Stimulated activated CD4-positive, alpha-beta T cell treated with anti-CD3 and anti-CD28 coated beads, TNF-alpha, amount 100 ng/mL, for 4 hours (primary cell): ENCODE measurements at places on chromosomes 6 and 20.

GRCh38 chr6:139879823-139880356, 505.4 kb upstream of the CITED2 start:
- DNase-seq, result no peak

DNA sequence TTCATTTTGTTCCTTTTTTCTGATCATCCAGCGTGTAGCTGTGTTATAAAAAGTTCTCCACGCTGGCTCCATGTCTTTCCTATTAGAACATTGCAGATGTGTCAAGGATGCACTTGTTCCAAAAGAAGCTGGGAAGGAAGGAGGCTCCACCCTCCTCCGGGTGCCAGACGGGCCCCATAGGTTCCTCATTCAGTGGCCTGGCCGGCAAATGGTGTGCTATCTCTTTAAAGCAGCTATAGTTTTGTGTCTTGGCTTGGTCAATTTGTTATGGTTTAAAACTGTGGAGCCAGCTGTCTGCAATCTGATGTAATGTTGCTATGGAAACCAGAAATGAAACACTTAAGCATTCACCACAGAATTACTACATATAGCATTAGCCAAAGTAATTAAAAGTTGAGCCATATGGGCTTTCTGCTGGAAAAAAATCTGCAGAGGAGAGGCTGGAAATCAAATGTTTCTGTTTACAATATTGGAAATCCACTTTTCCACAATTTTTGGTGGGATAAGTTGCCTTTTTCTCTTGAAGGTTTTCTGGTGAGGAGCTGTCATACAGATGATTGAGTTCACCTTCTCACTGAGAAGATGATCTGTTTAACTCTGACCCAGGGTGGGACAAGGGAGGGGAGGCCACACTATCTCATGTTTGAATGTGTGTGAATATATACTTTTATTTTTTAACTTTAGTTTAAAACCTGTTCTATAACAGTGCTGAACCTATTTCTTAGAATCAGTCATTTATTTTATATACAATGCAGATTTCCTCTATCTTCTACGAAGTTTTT, 167.4 kb downstream of the SASH1 start:
- no peak for DNase-seq

- DNase-seq, result no peak
These were observed 420 bp downstream of the CENPQ start for GRCh38 chr6:49463612-49463967.

DNA sequence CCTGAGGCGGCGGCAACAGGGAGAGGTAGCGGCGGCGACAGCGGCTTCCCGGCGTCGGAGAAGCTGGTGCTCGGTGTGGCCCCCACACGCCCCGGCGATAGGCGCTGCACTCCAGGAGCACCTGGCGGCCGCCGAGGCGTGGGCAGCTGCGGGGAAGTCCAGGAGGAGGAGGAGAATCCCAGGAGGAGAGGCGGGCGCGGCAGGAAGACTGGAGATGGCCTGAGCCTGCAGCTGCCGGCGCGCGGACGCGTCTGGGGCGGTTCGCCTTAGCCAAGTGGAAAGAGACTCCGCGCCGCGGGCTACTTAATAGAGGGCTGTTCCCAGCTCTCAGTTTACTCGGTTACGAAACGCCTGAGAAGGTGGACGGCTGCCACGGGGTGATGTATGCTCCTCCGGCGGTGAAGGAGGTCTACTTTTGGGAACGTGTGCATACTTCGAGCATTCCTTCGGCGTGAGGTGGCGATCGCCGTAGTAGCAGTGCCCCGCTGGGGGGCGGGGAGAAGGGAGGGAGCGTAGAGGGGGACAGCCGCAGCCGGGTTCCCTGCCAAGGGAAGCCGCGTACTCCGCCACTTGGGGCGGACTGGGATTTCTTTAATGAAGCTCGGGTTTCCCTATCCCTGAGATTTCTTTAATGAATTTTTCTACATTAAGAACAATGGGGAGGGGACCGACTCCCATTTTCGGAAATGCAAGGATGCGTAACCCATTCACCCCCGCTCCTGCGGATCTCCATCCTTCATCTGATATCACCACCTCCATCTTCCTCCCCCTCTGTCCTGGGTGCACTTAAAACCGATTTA, at the start of gene COL12A1:
TSS of gene COL12A1 (minus strand) at position 278 of the 800 bp plus-strand sequence. CDS start 3,261 bp downstream, outside the sequence.
- DNase-seq, result no peak

DNA sequence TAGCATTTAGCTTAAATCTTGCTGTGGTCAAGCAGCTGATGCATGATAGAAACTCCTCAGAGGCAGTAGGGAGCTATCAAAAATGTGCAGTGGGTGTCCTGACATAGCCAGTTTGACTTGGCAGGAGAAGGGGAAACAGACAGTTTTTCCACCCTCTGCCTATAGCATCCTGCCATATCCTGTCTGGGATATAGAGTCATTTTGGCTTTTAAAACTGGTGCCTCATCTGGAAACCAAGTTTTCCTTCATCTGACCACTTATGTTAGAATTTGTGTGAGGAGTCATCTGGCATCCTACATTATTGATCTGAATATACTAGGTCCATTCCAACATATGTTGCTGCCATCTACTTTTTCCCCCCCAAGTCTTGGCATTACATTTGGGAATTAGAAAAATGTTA, 284.1 kb downstream of the CD109 start:
- no peak for DNase-seq

DNA sequence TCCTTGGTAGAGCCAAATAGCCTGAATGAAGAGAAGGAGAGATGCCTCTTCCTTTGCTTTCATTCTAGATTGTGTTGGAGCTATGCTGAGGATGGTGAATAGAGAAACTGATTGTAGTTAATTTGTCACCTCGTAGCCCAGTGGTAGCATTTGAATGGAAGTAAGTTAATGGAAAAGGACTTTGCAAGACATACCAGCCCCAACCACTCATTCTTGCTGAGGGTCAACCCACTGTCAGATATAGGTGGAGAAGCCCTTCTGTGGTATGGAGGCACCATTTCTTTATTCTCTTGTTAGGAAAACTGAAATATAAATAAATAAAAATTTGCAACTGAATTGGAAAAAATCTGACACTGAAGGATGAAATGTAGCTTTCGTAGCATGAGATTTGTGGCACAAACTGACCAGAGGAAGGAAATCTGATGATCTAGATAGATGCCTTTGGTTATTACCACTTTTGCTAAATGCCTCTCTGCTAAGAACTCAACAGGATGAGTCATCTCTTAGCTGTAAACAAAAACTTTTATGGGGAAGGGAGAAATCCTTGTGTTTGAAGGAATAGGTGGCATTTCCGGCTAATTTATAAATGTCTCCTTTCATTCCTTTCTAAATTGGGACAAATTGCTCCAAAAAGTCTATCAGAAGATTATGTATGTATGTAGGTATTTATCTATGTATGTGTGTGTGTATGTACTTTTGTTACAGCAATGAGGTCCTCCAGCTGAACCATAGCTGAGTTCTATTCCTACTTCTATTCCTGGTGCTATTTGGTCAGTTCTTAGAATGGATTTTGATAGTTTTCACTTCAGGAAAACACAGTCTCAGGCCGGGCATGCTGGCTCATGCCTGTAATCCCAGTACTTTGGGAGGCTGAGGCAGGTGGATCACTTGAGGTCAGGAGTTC, 76.5 kb upstream of the SUPT3H start:
- no peak for DNase-seq

GRCh38 chr6:33151050-33151449, 41.2 kb downstream of the COL11A2 start:
- no peak for DNase-seq

- no peak for DNase-seq
These were observed 6.4 kb upstream of the MTRES1 start for GRCh38 chr6:107021446-107022185.

DNA sequence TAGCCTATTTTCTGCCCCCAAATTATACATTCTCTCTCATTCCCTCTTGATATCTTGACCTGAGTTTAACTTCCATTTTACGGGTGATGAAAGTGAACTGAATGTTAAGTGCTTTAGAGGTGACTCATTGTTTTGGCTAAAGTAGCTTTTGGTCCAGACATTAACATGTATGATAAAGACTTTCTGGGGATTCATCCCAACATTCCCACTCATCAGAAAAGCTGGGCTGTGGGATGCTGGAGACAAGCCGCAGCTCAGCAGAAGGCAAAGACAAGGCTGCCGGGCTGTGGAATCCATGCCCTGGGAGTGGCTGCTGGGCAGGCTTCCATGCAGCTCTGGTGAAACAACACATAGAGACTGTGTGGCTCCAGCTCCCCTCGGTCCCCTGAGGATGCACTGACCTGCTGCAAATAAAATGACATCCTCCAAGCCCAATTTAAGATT, 89.9 kb upstream of the SYNDIG1 start:
- no peak for DNase-seq

DNA sequence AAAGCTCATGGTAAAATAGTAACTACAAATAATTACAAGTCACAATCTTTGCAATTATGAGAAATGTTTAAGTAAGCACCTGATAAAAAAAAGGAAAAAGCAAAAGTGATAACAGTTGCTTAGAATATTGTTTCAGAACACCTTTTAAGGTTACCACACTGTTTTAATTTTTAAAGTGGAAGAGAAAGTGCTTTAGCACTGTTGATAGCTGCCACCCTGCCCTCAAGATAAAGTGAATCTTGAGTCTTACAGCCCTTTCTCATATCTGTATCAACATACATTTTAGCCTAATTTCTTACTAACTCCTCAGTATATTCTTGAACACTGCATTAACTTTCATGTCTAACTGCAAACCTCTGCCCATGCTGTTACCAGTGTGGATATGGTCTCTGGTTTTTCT, 127.3 kb upstream of the THEMIS start:
- no peak for DNase-seq

- no peak for DNase-seq
These were observed 47.2 kb downstream of the RRBP1 start for GRCh38 chr20:17634661-17635331.

DNA sequence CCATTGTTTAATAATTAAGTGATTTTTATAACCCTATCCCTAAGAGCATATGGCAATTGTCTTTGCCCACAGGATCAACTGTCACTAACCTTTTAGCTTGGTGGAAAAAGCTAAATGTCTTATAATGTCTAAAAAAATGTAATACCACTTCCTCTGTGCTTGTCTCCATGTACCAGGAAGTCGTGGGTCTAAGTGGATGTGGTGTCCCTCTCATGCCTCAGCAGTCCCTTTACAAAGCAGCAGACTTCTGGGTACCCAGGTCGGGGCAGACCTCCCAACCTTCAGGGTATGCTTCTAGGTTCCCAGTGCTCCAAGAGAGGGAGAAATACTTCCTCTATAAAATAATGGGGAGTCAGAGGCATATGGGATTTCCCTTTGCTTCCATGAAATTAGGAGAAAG, 74.7 kb downstream of the ZHX3 start:
- DNase-seq, result no peak

- no peak for DNase-seq
These were observed 18.1 kb upstream of the NXT1 start for GRCh38 chr20:23332467-23332866.

- DNase-seq, result no peak
These were observed 17.9 kb downstream of the MDGA1 start for GRCh38 chr6:37679539-37680476.

GRCh38 chr6:47473791-47474346, 3.7 kb upstream of the CD2AP start:
- no peak for DNase-seq

GRCh38 chr20:19750101-19750606, 7.9 kb upstream of the RIN2 start:
- DNase-seq, result no peak

GRCh38 chr6:138996524-138996923, 8.5 kb upstream of the REPS1 start:
- DNase-seq, result no peak

GRCh38 chr6:39003072-39003471, 45.5 kb upstream of the GLP1R start:
- no peak for DNase-seq

GRCh38 chr6:87723170-87724078, 21.4 kb upstream of the AKIRIN2 start:
- no peak for DNase-seq

DNA sequence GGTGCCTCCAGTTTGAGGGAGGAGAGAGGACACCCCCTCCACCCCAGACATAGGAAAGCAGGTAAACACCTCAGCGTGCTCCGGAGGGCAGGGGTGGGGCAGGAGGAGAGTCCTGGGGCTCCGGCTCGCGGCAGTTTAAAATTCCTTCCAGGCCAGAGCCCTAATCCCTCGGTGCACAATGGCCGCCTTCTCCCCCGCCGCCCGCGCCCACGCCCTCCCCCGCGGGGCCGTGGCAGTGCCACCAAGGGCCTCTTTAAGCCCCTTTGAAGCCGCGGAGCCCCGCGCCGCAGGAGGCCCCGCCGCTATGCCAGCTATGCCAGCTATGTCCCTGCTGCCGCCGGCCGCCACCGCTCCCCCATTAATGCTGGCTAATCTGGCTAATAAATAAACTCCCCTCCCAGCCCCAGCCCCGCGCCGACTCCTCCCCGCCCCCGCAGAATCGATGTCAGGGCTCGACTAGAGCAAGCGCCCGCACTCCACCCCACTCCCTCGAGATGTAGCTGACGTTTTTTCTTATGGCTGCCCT, 125.1 kb downstream of the MRPL14 start:
- DNase-seq, result peak; percentile 27

DNA sequence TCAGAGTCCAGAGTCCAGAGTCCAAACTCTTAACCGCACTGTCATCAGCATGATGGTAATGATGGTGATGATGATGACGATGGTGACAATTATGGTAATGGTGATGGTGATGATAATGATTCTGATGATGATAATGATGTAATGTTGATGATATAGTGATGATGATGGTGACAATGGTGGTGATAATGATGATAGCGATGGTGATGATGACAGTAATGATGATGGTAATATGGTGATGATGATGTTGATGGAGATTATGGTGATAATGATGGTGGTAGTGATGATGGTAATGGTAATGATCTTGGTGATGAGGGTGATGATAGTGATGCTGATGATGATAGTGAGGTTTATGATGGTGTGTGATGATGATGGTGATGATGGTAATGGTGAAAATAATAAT, 367.8 kb upstream of the CDH4 start:
- no peak for DNase-seq

DNA sequence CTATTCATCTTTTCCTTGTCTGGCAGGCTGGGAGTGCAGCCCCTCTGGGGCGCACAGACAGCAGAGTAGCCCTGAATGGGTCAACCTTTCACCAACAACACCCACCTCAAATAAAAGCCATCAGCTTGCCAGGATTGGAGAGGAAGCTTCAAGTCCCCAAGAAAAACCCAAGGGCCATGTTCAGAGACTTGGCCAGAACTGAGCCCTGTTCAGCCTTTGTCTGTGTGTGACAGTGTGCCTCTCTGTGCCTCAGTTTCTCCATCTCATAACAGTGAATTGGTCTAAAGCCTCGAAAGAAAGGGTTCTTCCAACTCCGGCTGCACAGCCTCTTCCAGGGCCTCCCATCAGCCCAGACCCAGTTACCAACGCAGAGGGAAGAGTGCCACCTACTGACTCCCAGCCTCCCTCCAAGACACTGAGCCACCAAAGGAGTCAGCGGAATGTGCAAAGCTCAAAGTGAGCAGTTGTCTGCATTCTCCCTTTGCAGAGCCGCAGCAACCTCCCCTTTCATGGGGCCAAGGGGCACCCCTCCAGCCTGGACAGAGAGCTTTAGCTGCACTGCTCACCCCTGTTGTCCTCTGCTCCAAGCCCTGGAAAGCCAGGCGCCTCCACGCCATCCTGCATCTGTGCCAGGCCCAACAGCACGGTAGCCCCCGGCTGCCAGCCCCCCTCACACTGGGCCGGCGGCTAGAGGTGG, 82.7 kb upstream of the TOP1 start:
- no peak for DNase-seq

- DNase-seq, result no peak
These were observed 47.1 kb downstream of the SNAI1 start for GRCh38 chr20:50029697-50030461.

- no peak for DNase-seq
These were observed 65.6 kb downstream of the TULP4 start for GRCh38 chr6:158377860-158378259.
